NB4 (cell line): ENCODE measurements at places on chromosomes 1 and 21.

- DNase-seq, result peak; percentile 96
Measured at GRCh38 chr1:202615501-202616354, 94.5 kb downstream of the SYT2 start.

DNA sequence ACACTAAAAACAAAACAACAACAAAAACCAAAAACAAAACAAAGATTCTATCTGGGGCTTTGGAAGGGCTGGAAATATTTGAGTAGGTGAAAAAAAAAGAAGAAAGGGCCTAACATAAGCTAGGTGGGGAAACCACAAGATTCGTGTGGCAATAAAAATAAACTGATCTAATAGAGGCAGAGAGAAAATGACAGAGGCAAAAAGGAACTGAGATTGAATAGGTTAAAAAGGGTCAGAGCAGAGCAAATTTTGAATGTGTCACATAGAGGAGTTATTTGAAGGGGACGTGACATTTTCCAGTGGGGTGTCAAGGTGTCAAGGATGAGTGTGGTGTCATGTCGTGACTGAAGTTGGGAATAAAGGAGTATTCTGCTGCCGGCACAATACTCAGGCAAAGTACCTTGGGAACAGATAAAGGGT lies 65.2 kb upstream of the RALGPS2 start:
- DNase-seq, result no peak

DNA sequence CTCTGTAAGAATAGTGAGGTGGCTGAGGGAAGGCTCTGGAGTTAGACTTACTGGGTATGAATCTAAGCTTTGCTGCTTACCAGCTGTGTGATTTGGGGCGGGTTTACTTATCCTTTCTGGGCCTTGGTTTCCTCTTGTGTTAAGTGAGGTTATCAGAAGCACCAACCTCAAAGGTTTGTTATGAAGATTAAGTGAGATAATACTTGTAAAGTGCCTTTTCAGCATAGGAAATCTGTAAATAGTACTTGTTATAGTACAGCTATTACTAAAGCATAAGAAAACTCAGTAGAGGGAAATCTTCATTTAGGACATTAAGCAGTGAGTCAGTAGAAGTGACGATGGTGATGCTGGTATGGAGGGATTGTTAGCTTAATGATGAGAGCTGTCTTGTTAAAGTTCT lies 12.1 kb downstream of the HHAT start:
- DNase-seq, result no peak

DNA sequence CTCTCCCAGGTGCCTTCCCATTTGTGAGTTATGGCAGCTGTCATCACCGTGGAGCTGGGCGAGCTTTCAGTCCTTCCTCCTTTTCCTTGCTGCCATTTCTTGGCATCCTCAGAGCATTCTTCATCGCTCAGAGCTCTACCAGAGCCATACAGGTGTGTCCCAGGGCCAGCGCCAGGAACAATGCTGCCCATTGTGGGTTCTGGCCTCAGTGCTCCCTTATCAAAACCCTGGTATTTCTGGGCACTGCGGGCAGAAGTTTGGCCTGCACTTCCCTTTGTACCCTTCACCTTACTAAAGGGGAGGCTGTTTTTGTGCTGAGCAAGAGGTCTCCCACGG lies 28.5 kb downstream of the RASSF5 start:
- no peak for DNase-seq

DNA sequence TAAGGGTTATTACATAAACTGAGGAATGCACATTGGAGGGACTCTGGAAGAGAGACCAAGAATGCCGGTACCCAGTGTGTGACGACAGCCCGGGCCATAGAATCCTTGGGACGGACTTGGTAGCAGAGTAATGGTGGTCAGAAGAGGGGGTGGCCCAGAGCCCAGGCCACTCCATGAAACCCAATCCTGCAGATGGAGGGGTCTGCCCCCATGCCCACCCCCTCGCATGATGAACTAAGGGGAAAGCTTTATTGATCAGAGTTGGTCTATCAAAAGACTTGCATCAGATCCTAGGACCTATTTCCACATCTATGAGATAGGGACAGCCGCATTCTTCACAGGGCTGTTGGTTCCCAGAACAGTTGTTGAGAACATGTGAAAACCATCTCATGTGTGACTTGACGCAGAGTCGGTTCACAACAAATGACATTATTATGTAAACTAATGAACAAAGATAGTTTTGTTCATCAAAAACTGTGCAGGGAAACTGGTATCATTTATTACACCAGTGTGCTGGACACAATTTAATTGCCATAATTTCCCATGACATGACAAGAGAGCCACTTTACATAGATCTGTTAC lies 21.5 kb upstream of the SDC3 start:
- DNase-seq, result no peak

DNA sequence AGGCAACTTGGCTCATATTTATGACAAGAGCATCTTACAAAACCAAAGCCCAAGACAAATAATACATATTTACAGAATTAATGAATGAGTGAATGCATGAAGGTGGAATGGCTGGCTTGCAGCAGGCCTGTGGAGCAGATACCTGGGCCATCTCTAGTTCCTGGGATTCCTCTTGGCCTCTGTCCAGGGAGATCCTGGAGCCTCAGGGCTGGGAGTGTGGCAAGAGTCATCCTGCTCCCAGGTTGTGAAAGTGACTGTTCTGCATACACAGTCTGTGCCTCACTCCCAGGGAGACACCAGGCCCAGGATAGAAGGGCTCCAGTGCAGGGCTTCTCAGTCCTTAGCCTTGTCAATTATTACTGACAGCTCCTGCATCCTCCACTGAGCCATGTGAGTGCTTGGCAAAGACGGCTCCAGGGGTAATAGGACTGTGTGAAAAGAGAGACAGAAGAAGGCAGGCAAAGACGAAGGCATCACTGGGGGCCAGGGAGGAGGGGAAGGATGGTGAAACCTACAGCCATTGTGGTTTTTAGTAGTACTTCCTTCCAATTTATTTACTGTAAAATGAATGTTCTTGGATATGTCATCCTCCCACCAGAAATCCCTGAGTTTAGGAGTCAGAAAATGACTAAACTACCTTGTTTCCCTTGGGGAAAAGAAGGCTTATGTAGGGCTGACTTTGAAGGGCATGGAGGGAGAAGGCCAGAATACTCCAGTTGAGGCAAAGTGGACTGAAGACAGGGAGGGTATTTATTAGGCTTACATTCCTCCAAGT lies 14.3 kb upstream of the KPRP start:
- DNase-seq, result no peak

DNA sequence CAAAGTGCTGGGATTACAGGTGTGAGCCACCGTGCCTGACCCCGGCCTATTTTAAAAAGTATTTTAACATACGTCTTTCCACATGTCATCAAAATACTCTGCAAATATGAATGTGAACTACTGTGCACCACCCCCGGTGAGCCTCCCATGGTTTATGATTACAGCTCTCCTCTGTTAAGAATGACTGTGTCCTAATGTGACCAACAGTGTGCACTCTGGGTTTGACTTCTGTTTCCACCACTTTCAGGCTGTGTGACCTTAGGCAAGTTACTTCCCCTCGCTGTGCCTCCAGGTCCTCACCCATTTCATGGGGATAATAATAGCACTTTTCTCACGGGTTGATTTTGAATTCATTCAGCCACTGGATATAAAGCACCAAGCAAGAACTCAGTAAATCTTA lies 14.7 kb downstream of the AMPD2 start:
- no peak for DNase-seq

- DNase-seq, result no peak
Measured at GRCh38 chr1:47817861-47818260, 179.3 kb downstream of the TRABD2B start.

DNA sequence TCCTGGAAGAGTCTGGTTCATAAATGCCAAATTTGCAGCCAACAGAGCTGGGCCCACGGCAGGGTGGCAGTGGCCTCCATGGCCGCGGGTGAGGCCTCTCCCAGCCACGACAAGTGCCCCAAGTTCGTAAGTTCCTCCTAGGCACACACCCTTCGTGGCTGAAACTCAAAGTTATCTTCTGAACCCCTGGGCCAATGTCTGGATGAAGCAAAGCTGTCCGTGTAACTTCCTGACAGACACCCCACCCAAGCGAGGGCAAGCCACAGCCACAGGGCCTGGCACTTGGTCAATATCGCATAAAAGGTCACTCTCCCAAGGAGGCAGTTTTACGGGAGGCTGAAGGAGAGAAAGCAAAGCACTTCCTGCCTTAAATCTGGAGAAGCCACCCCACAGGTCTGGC lies 27.8 kb upstream of the GPR153 start:
- no peak for DNase-seq
